ENCODE measurements at places on chromosomes 1 and 21. TPM values are rescaled to one million over a fixed set of nuclear protein-coding genes. Genes with fewer than 3 reads are reported as not detected.

DNA sequence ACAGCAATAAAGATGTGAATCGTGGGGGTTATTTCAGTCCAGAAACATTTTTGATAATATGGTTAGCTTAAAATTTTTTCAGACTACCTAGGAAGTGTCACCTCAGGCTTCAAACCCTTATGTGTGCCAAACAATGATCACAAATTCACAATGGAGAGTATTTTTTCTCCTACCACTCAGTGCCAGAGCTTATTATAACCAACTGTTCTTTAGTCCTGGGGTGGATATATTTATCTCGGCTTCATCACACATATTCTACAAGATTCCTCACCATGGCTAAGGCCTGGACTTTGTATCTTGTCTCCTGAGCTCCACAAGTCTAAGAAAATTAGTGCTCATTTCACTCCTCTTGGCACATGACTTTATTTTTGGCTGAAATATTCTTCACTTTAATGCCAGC is 629.1 kb downstream of the RWDD3 start:
- no peak overlapping the region for H3K4me3 ChIP-seq
- H3K4me1 ChIP-seq = no peaks in the 10 kb centered on the region
- no peaks in the 10 kb centered on the region for H3K27me3 ChIP-seq
- H3K27ac ChIP-seq = no peak overlapping the region

DNA sequence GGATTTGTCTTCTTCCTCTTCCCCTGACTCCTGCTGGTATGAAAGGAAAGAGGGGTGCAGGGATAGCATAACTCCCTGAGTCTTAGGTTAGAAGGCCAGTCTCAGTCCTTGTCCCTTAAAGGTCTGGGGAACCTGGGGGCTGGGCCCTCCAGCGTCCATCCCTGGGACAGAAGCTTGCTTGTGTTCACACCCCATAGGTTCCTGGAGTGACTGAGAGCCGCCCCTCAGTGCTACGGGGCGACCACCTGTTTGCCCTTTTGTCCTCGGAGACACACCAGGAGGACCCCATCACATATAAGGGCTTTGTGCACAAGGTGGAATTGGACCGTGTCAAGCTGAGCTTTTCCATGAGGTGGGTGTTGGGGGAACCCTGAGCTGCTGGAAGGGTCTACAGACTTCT is 13.1 kb downstream of the RHOC start:
- H3K36me3 ChIP-seq = peaks cover 14% of the 10 kb centered on the region
- no peak for DNase-seq
- H3K4me1 ChIP-seq = no peaks in the 10 kb centered on the region
- no peak overlapping the region for H3K27ac ChIP-seq
- no peak overlapping the region for H3K4me3 ChIP-seq
- no peaks in the 10 kb centered on the region for H3K27me3 ChIP-seq

The FALEC gene
- polyA plus RNA-seq = 1.1 TPM

The OR2T33 gene
- polyA plus RNA-seq = not detected

- DNase-seq = no peak
- no peaks in the 10 kb centered on the region for H3K27me3 ChIP-seq
- H3K36me3 ChIP-seq = peaks cover 30% of the 10 kb centered on the region
- no peak overlapping the region for H3K27ac ChIP-seq
Observed at GRCh38 chr1:160550572-160551034, 27.5 kb upstream of the SLAMF6 start.

GRCh38 chr1:13790290-13791030 is 90.5 kb downstream of the PRDM2 start:
- H3K4me3 ChIP-seq = no peak overlapping the region
- DNase-seq = no peak
- no peaks in the 10 kb centered on the region for H3K27me3 ChIP-seq
- H3K36me3 ChIP-seq = peaks cover 9% of the 10 kb centered on the region
- H3K27ac ChIP-seq = peak overlapping the region; percentile 82

Measured in naive B cell (primary cell).